ENCODE measurements at places on chromosomes 4 and X. TPM values are rescaled to one million over a fixed set of nuclear protein-coding genes. Genes with fewer than 3 reads are reported as not detected.

The CFI gene
- 485 TPM for total RNA-seq

The SRPX gene
- total RNA-seq, result 14.5 TPM

The SMIM10 gene
- total RNA-seq, result 4.0 TPM

The ARHGEF38 gene
- total RNA-seq, result 0.22 TPM

The VCX gene
- 0.41 TPM for total RNA-seq

The PCSK1N gene
- 42.8 TPM for total RNA-seq

The HELQ gene
- total RNA-seq, result 14.6 TPM

The PCDH10 gene
- 22.3 TPM for total RNA-seq

The FAM9C gene
- 0.44 TPM for total RNA-seq

The CCNA2 gene
- 18.7 TPM for total RNA-seq

The DCAF8L2 gene
- 0.11 TPM for total RNA-seq

The HPSE gene
- total RNA-seq, result 1.0 TPM

The ZMAT1 gene
- 13.5 TPM for total RNA-seq

The APELA gene
- 1.0 TPM for total RNA-seq

The FABP2 gene
- not detected for total RNA-seq

The NEUROG2 gene
- not detected for total RNA-seq

The SCD5 gene
- total RNA-seq, result 25.7 TPM

The HERC6 gene
- 21.1 TPM for total RNA-seq

The TMEM150C gene
- 4.3 TPM for total RNA-seq

The HAUS7 gene
- 22.9 TPM for total RNA-seq

The LDB2 gene
- 4.6 TPM for total RNA-seq

The HTATSF1 gene
- total RNA-seq, result 41.7 TPM

The HSD17B11 gene
- 18.7 TPM for total RNA-seq

Data from mesothelial cell of epicardium (in vitro differentiated cells).